ENCODE measurements at places on chromosomes 1 and 21.

DNA sequence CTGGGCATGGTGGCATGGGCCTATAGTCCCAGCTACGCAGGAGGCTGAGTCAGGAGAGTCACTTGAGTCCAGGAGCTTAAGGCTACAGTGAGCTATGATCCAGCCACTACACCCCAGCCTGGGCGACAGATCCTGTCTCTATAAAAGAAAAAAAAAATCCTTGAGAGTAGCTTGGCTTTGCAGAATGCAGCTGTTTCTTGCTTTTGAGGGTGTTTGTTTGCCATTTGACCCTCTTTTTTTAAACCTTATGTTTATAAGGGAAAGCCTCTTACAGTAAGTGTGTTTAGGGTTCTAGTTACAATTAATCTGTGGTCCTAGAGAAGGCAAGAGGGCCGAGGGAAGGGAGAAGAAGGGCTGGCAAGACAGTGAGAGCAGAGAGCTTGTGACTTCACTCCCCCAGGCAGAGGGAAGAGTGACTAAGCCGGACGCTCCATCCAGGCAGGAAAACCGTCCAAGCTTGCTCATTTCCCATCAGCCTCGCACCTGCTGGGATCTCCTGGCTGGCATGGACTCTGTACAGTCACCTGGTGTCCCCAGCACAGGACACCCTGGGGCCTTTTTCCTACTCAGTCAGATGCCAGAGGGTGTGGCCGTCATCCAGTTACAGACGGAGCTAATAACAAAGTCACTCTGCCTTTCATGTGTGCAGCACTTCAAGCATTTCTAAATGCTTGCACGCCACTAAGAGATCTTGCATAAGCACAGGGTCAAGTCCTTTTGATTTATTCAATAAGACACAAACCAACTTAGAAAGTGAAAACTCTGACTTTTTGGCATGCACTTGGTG is 55.5 kb upstream of the PSEN2 start:
- no peak for DNase-seq

DNA sequence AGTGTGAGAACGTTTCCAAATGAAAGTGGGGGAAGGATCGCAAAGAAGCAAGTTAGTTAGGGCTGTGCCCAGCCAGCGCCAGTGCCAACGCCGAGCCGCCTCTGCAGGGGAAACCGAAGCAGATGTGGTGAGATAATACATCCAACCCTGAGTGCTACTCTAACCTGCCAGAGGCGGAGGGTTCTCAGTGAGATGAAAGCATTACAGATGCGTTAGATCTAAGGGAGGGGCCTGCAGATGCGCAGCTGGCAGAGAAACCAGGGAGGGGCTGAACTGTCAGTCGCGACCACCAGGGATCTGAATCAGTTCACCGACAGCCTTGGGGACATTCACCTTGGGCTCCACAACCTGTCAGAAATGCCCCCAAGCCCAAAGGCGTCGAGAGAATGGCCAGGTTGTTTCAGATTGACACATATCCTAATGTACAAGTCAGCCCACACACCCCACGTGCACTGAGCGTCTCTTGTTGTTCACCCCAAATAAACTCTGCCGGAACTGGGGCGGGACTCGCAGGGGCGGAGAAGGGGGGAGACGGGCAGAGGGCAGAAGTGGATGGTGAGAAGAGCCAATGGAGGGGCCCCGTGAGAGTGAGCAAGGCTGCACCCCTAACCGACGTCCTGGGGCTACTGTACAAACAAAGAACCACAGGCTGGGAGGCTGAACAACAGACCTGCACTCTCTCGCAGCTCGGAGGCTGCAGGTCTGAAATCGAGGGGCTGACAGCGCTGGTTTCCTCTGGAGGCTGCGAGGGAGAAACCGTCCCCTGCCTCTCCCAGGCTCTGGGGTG is 8.7 kb upstream of the UMODL1 start:
- DNase-seq: peak; percentile 50

DNA sequence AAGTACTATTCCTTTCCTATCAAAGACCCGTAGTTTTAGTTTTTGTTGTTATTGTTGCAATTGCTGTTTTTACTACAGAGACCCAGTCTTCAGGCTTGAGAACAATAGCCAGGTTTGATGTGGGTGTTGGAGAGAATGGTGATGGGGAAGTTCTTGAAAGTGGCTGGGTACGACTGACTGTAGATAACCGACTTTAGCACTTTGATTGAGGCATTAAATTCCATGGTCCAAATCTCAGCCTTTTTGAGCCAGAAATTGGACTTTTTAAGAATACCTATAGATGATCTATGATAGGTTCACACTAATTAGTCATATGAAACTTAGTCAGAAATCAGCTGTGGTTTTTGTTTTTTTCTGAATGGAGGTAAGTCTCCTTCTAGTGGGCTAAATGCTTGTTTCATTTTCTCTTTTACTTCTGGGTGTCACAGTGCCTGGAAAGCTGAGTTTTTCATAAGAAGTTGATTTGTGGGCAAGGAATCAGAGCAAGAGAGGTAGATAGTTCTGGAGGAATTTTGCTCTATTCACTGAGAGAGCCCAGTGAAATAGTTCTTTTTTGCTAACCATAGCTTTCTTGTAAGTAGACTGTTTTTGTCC is 2.8 kb downstream of the PPIH start:
- DNase-seq: no peak

DNA sequence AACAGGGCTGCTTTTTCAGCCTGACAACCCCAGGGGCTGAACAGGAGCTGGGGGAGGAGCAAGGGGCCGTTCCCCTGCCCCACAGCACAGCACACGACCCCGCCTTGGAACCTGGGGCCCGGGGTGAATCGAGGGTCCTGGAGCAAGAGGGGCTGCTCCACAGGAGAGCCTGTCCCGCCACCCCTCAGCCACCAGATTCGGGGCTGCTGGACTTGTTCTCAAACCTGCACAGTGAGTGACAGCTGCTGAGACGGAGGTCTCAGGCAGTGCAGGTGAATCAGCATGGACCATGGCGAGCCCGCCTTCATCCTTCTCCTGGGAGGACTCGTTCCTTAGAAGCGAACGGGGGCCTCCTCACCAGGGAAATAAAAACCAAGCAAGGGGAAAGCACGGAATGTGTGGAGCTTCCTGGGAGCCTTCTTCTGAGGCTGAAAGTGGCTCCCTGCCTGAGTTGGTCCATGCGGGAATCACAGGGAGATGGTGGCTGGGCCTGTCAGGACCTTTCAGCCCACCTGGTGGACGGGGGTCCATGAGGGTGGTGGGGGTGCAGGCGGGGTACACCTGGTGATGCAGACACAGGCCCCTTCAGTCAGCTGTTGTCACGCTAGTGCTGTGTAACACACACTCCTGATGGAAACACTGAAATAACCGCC is 125.4 kb downstream of the SIK1 start:
- DNase-seq: no peak

- DNase-seq: no peak
Measured at GRCh38 chr21:33825915-33826314, 89.7 kb downstream of the ATP5PO start.

DNA sequence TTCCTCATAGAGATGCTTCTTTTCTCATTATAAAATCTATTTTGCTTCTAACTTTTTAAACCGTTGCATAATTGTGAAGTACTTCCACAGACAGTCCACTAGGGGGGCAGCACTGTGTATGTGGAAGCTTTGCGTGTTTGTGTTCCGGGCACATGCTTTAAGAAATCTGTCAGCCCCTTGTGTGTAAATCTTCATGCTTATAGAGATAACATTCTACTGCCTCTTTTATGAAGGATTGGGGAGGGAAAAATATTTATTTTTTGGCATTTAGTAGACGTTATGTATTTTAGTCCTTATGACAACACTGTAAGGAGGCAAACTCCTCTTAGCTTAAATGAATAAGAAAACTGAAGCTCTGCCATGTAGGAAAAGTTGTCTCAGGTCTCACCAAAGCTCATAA is 157.3 kb upstream of the PTGFR start:
- DNase-seq: no peak

DNA sequence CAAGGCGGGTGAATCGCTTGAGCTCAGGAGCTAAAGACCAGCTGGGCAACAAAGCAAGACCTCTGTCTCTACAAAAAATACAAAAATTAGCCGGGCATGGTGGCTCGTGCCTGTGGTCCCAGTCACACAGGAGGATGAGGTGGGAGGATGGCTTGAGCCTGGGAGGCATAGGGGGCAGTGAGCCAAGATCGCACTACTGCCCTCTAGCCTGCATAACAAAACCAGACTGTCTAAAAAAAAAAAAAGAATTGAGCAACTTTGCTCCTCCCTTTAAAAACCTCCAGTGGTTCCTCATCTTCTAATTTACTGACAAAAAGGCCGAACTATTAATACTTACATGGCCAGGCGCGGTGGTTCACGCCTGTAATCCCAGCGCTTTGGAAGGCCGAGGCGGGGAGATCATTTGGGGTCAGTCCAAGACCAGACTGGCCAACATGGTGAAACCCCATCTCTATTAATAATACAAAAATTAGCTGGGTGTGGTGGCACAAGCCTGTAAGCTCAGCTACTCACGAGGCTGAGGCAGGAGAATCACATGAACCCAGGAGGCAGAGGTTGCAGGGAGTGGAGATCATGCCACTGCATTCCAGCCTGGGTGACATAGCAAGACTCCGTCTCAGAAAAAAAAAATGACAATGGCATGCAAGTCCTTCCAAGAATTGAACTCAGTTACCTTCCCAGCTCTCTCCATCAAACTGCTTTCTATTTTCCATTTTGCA is 4.4 kb downstream of the ACBD3 start:
- DNase-seq: no peak

GRCh38 chr1:4612991-4613390 is 41.4 kb upstream of the AJAP1 start:
- DNase-seq: no peak

DNA sequence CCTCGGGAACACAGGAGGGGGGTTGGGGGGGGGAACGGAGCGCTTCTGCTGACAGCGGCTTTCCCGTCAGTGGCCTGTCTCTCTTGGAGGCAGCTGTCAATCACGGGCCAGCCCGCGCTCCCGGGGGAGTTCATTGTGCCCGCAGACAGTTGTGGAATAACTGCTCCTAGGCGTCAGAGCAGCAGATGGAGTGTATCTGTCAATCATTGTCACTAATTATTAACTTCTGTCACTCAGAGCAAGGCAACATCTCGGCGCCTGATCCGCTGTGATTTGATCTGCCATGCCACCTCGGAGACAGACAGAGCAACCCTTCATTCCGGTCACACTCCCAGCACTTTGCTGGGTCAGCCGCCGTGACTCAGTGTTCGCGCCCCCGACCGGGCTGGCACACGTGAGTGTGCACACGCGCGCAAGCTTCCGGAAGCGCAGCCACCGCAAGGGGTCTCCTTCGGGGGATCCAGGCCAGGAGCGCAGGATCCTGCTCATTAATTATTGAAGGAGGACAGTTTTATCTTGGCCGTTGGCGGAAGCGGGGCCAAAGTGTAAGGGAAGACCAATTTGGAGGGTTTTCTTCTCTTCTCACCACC is 75.8 kb downstream of the RRAGC start:
- no peak for DNase-seq

DNA sequence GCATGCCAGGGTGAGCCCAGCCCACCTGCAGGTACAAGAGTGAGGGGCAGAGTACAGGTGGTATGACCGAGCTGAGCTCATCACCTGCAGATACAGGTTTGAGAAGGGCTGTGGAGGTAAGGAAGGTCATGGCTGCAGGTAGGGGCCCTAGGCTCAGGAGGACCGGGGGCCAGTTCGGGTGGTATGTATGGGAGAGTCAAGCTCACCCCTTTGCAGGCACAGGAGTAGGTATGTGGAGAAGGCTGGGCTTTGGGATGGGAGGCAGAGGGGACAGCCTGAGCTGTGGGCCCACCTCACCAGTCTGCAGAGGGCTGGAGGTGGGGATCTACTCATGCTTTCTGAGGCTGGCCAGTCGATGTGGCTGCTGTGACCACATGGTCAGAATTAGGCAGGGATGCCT is 17.2 kb downstream of the PODN start:
- no peak for DNase-seq

DNA sequence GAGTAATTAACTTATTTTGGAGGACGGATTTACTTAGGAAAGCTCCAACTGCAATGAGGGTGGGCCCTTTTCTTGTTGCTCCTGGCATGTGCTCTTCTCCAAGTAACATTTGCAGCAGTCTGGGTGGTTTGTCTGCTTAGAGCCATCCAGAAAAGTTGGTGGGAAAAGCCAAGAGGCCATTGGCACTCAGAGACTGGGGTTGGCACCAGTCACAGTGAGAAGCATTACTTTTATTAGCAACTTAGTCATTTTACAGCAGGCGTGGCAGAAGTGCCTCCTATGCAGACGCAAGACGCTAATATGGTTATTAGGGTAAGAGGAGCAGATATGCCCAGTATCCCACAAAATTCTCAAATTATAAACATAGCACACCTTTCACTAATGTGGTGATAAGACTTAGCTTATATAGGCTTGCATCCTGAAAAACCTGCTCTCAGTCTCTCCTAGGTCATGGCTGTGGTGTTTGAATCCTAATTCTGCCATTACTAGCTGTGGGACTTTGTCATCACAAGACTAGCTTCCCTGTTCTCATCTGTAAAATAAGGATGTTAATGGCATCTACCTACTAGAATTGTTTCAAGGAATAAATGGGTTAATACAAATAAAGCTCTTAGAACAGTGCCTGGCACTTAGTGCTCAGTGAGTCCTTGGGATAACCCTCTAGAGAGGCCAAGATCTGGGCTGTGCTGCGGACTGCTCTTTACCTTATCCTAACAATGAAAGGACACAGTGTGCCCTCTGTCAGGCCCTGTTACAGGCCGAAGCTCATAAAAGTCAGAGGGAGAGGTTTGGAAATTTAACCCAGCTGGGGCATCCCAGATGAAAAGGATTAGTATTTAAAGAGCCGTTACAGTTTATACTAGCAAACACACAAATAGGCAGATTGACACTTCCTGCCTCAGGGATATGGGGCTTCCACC is 154.6 kb downstream of the ROR1 start:
- no peak for DNase-seq

- no peak for DNase-seq
Measured at GRCh38 chr1:169048043-169048442, 58.4 kb upstream of the ATP1B1 start.

DNA sequence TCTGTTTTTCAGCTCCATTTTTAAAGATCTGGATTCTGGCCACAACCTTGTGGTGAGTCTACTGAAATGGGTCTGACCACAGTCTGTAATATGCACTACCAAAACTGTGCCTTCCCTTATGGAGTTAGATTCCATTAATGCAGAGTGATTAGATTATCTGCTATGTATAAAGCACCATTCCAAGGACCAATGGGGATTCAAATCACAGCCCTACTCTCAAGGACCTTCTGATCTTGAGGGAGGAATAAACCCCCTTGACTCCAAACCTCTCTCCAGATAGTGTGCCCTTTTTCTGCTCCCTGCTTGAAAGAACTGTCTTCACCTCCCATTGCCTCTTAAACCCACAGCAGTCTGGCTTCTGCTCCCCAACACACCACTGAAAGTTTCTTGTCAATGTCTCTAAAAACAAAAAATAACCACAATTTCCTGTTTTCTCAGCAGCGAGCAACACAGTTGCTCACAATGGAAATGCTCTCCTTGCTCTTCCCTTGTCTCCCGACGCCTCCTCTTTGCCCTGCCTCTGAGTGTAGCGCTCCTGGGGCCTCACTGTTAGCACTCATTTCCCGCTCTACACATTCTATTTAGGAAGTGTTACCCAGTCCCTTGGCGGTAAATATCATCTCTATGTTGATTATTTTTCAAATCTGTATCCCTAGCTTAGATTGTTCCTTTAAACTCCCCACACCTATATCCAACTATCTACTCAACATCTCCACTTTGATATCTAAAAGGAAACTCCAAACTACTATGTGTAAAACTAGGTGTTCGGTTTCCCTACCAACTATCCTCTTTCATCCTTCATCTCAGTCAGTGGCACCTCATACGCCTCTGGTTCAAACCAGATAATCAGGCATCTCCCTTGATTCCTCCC is 13.6 kb downstream of the PCNX2 start:
- no peak for DNase-seq
